ENCODE measurements at places on chromosomes 16 and 17.
A peak's percentile ranks its signal among the peaks of the same experiment; 100 is the strongest.

DNA sequence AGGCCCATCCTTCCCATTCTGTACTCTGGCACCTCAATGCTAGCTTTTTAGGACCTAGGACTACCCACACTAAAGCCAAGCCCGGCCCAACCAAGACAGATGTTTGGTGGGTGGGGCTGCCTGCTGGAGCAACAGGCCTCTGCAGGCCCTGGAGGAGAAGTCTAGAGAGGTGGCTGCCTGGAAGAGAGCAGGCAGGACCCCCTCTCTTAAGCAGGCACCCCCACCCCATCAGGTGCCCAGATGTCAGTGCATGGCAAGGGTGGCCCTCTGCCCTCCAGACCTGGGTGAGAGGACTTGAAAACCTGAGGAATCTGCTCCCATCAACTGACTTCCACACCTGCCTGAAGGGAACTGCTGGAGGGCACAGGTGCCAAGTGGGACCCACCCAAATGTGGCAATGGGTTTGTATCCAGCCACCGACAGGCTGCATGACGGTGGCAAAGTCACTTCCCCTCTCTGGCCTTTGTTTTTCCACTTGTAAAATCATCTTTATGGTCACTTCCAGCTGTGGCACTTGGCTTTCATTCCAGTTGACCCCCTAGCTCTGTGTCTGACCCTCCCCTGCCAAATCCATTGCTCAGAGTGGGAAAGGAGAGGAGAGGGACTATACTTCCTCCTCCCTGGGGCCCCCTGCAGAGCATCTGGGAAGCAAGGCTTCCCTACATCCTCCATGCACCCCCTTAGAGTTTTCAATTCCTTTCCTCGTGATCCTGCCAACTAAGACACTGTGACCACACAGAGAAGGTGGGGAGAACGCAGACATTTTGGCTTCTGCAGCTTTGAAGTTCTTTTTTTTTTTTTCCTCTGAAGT is 1.7 kb upstream of the STAT5A start:
- DNase-seq = no peak

DNA sequence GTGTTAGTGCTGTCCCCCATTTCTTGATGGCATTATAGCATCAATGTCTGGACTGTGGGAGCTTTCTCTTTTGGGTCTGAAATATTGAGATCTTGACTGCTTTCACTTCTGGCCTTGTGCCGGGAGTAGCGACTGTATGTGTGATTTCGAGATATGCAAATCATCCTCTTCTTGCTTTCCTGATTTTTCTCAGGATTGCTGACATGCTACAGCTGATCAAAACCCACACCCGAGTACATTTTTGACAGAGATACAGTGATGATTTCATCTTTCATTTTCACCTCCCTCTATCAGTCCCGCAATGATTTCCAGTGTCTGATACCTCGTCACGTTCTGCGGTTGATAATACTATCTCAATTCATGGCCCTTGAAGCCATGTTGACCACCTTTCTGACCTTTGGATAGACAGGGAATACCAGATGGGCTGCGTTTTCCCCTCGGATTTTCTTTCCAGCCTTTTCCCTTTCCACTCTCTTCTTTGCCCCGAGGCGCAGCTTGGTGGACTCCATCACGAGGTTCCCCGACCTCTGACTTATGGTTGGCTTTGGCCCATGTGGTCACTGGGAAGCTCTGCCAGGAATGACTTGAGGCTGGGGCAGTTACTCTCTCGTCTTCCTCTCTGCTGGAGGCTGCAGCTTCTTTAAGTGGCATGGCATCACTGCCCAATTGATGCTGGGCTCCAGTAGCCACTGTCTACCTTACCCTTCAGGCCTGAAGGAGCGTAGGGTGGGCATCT is 184.4 kb downstream of the SNX29 start:
- DNase-seq = no peak

DNA sequence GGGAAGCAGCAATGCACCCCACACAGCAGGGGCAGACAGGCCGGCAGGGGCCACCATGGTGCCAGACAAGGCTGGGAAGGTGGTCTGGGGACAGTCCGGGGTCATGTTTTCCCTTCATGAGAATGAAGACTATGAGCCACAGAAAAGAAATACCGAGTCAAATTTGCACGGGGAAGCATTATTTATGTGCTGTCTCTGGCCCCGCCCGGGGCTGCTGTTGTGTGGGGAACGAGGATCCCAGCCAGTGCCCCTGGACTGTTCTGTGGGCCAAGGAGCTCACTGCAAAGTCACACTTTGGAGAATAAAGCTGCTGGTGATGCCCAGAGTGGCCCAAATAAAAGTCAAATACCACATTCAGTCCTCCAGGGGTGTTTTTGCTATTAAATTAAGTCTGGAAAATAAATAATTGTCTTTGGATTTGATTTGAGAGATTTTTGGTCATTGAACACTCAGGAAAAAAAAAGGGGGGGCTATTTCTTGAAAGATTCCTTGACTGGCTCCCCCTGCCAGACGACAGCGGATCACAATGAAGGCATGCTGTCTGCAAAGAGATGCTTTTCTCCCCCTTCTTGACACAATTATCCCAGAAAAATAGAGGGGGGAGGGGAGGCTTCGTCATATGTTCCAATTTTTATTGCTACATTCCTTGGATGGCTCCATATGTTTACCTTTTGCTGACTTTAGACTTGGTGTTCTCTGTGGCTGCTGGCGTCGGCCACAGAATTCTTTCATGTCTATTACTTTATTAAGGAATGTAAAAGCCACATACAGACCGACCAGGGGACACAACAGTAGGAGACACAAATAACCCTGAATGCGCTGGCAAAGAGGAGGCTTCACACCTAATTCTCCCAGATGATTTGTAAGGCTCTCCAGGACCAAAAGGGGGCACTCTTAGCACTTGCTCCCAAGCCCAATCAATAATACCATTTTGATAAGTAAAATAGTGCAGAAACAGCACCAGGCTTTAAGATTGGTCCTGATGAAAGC is 27.1 kb upstream of the ANKFN1 start:
- no peak for DNase-seq

DNA sequence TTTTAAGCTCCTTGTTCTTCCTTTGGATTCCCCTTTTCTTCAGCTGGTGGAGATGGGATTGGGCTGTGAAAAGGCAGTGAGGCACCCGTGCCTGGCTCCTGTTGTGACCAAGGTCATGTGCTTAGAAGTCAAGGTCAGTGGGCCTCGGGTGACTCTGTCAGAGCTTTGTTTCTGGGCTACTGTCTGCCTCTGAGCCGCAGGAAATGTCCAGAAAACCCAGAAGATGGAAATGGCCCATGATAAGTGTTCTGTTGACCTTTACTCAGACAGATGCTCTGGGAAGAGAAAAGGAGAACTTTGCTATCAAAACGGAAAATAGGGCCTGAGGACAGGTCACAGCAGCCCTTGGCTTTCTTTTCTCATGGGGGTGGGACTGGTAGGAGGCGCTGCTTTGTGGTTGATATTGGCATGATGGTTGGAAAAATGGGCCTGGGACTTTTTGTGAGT is 2.9 kb downstream of the ABCC1 start:
- DNase-seq = no peak

GRCh38 chr17:35064516-35065215 is 1.2 kb upstream of the RFFL start:
- no peak for DNase-seq

DNA sequence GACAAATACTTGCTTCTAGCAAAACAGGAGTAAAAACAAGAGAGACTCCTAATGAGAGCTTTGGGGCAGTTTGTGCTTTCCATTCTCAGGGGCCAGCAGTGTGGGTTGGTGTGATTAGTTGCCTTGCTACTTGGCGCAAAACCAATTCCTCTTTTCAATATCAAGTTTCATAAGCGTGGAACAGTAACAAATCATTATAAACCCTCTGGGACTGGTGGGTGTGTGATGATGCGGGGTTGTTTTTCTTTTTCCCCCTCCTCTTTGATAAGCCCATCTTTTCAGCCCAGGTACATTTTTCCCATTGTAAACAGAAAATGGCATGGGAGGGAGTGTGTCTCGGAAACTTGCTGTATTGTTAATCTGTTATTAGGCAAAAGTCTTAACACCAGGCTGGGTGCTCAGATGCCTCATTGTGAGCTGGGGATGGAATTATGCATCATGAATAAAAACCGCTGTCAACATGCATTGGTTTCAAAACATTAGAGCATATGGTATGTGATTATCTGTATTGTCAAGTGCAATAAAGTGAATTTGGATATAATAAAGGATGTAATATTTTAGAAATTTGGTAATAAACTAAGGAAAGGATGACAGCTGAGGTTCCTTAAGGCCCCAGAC is 166.4 kb downstream of the CCDC182 start:
- no peak for DNase-seq

GRCh38 chr17:77733576-77734296 is 224.8 kb upstream of the TNRC6C start:
- DNase-seq = no peak

- DNase-seq = no peak
Measured at GRCh38 chr16:68668266-68668665, 23.2 kb downstream of the CDH3 start.

- no peak for DNase-seq
Measured at GRCh38 chr17:75352079-75352569, 53.4 kb downstream of the GRB2 start.

- DNase-seq = peak; percentile 23
Measured at GRCh38 chr17:17126131-17127110, 79.7 kb downstream of the PLD6 start.

- DNase-seq = no peak
Measured at GRCh38 chr17:17883801-17884200, 47.0 kb upstream of the SREBF1 start.

GRCh38 chr16:54577651-54578128 is 291.1 kb upstream of the IRX3 start:
- DNase-seq = no peak

DNA sequence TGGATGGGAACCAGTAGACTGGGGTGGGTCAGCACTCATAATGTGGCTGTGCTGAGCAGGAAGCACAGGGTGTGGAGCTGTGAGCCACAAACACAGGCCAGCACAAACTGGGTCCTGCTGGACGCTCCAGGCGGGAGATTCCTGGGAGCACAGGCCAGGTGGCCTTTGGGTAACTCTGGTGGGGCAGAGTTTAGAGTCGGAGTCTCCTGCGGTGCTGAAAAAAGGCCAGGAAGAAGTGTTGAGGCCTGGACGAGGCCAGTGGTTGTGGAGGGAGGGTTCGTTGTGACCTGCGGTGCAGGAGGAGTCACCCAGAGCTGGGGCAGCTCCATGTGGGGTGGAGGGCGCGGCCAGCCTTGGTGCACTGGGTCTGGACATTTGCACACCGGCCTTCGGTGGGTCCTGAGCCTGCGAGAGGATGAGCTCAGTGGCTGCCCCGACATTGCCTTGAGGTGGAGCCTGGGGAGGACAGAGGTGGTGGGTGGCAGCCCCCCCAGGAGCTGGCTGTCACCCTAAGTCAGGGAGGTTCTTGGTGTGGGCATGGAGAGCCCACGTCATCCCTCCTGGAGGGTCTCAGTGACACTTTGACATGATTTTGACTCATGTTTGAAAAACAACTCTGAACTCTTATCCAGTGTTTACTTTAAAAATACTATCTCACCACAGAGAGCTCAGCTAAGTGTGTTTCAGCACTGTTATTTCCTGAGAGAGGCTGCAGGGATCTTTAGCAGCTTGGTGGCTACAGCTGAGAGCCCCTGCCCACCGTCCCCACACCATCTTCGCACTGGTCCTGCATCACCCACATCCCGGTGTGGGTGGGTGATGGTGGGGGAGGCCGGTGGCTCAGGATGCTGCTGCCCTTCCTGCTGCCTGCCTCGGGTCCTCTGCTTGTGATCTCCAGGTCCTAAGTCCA is 98.7 kb downstream of the NPIPB11 start:
- no peak for DNase-seq

GRCh38 chr17:42879596-42879985 is 21.0 kb upstream of the G6PC1 start:
- no peak for DNase-seq

DNA sequence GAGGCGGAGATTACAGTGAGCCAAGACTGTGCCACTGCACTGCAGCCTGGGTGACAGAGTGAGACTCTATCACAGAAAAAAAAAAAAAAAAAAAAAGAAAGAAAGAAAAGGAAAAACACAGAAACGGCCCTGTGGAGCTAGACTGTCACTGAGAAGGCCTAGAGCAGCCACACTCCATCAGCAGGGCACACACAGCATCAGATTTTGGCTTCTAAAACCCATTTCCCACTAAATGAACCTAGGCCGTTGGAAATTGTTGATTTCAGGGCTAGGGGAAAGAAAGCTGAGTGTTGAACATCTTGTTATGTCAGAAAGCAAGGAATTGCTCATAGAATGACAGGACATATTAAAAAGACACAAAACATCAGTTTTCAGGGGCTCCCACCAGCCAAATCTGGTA is 48.9 kb downstream of the ZCCHC14 start:
- DNase-seq = no peak

GRCh38 chr16:56125922-56126321 is 65.4 kb upstream of the GNAO1 start:
- no peak for DNase-seq

DNA sequence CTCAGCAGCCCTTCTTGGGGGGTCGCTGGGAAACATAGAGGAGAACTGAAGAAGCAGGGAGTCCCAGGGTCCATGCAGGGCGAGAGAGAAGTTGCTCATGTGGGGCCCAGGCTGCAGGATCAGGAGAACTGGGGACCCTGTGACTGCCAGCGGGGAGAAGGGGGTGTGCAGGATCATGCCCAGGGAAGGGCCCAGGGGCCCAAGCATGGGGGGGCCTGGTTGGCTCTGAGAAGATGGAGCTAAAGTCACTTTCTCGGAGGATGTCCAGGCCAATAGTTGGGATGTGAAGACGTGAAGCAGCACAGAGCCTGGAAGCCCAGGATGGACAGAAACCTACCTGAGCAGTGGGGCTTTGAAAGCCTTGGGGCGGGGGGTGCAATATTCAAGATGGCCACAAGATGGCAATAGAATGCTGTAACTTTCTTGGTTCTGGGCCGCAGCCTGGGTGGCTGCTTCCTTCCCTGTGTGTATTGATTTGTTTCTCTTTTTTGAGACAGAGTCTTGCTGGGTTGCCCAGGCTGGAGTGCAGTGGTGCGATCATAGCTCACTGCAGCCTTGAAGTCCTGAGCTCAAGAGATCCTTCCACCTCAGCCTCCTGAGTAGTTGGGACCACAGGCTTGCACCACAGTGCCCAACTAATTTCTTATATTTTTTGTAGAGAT is 3.4 kb downstream of the STH start:
- DNase-seq = peak; percentile 20

DNA sequence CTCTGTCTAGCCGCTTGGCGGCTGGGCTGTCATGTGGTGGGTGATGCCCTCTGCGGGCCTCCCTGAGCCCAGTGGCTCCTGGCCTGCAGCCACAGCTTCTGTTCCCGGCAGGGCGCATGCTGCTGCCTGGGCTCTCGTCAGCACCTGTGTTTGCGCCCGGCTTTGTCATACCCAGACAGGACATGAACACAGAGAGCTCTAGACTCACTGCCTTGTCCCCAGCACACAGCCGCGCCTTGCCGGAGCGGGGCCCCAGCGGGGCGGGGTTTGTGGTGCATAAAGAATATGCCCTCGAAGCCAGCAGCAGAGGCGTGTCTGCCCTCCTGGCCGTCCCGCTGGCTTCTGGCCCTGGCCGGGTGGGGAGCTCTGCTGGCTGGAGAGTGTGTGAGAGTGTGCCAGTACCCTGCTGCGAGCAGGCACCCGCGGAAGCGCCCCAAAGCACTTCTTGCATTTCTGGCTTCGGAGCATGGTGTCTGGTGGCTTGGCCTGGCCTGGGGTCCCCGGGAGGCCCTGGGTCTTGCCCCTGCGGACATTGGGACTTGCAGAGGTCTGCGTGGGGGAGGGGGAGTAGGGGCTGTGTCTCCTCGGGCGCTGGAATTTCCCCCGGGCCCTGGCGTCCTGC is 14.4 kb downstream of the ASPSCR1 start:
- peak; percentile 61 for DNase-seq

- DNase-seq = no peak
Measured at GRCh38 chr17:81806461-81807209, 2.7 kb downstream of the GCGR start.

GRCh38 chr16:57472665-57473060 is 10.2 kb downstream of the POLR2C start:
- no peak for DNase-seq
